ENCODE measurements at places on chromosomes 2 and 18.

- no peak for DNase-seq
Observed at GRCh38 chr2:142218471-142218870, 87.7 kb upstream of the LRP1B start.

DNA sequence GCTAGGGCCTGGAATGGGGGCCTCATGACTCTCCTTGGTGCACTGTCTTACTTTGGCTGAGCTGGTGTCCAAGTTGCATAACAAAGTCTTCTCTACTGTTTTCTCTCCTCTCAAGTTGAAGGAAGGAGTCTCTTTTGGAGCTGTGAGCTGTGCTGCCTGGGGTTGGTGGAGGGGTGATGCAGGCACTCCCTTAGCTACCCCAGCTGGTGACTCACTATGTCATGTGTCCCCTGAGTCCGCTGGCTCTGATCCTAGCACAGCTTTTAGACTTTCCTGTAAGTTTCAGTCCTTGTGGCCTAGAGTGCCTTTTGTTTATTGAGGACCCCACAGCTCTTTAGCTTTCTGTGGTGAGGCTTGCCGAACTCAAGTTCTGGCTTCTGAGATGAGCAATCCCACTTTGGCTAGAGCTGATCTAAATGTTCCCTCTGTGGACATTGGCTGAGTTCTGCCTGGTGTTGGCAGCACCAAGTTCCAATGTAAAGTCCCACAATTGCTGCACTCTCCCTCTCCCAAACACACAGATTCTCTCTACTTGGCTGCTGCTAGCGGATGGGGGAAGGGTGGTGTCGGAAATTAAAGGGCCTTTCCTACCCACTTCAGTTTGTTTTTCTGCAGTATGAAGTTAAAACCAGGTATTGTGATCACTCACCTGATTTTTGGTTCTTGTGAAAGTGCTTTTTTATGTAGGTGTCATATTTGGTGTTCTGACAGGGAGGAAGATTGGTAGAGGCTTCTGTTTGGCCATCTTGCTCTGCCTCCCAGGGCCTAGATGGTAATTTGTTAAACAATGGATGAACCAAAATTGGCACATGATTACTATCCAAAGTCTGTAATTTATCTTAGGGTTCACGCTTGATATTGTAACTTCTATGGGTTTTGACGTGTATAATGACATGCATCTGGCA, 83.2 kb downstream of the COMMD1 start:
- DNase-seq = no peak

GRCh38 chr2:200267350-200267749, 39.1 kb upstream of the SPATS2L start:
- DNase-seq = no peak

DNA sequence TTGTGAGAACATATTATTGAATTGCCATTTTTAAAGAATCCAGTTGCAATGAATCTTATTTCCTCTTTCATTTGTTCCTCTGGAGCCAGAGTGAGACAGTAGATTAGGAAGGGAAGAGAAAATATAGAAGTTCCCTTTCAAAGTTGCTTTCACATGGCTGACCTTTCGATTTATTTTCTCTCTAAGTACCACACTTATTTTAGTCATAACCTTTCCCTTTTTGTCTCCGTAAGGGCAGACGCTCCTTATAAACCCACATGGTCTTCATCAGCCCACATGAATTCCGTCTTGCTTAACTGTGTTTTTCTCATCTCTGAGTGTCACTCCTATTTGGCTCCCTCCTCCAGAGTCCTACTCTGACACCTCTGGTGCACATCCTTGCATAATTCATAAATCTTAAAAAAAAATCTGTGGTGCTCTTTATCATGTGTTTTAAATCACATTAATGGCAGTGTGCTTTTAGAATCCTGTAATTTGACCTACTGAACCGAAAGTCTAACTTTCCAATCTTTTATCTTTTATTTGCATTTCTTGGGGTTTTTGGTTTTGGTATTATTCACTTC, 38.5 kb upstream of the ZNF396 start:
- DNase-seq = no peak

DNA sequence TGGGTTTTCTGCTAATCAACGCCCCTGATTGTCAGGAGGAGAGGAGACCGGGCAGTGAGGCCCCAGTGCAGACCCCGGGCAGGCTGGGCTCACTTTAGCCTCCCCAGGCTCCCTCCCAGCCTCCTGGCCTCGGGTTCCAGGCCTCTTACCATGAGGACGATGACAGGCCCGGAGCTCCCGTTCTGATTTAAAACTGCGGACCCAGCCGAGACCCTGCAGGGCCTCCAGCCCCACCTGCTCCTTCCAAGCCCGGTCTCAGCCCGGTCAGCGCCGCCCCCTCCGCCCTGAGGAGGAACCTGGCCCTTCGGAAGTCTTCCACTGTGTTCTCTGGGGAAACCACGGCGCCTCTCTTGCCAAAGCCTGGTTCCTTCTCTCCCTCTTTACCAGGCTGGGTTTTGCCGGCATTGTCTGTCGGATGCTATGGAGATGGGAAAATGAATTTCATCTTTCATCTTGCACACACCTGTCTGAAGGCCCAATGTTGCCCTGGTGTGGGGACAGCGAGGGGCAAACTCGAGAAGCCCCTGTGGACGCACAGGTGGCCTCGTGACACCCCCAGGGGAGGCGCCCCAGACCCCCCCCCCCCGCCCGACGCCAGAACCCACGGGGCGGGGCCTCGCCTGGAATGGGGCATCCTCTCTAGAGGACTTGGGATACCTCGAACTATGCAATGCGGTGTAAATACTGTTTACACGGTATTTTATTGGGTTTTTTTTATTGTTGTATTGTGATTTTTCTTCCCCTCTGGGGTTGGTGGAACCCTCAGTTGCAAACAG, 37.7 kb upstream of the CTDP1 start:
- DNase-seq = no peak

- DNase-seq = no peak
Observed at GRCh38 chr2:101145406-101145805, 5.8 kb downstream of the TBC1D8 start.

DNA sequence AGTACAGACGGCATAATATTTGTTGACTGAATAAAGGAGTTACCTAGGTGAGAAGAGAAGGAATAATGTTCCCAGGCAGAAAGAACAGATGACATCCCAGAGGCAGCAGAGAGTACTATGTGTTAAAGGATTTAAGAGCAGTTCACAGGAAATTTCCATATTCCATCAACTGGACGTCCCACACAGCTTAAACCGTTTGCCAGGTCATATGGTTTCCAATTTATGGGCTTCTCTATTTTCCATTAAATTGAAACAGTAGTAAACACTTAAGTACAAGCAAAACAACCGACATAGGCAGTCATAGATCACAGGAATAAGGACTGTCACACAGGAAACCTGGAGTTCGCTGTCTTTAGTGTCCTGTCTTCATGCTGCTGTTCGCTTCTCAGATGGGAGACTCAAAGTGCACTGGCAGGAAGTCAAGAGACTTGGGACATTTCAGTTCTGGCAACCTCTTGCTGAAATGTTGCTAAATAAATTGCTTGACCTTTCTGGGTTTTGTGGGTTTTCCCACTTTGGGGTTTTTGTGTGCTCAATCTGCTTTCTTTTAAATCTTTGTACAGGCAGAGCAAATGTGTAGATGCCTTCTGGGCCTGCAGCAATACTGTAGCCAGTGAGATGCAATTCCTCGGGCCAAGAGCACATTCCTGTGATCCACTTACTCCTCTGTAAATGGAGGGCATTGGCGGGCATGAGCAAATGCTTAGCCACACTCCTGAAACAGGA, 5.8 kb upstream of the PIEZO2 start:
- DNase-seq = no peak

DNA sequence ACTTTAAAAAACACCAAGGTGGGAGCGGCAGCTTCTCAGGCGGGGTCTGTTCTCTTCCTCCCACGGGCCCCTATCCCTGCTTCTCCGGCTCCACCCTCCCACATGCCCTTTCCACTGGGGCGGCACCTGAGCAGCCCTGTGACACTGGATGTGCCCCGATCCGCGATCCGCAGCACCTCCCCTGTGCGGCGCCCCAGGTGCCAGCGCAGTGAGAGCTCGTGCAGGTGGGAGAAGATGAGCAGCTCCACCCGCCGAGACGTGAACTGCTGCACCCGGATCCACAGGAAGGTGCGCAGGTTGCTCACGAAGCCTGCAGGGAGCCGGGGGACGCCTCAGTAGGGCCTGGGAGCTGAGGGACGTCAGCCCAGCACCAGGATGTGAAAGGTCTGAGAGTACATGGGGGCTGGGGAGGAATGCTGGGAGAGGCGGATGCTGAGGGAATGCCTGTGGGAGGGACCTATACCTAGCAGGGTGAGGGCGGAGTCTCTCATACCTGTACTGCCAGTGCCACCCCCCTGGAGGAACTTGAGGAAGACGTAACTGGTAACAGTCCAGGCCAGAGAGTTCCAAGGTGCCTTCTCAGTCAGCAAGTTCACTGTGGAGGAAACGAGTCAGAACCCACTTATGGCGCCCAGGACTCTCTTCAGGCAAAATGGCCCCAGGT, 2.8 kb downstream of the ABCB6 start:
- no peak for DNase-seq

DNA sequence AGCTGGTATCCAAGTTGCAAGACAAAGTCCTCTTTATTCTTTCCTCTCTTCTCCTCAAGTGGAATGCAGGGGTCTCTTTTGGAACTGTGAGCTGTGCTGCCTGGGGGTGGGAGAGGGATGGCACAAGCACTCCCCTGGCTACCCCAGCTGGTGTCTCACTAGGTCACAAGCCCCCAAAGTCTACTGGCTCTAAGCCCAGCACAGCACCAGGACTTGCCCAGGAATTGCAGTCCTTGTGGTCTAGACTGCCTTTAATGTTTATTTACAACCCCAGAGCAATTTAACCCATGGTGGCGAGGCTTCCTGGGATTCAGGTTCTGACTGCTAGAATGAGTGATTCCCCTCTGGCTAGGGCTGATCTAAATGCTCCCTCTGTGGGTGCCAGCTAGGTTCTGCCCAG, 199.0 kb upstream of the STK17B start:
- no peak for DNase-seq

DNA sequence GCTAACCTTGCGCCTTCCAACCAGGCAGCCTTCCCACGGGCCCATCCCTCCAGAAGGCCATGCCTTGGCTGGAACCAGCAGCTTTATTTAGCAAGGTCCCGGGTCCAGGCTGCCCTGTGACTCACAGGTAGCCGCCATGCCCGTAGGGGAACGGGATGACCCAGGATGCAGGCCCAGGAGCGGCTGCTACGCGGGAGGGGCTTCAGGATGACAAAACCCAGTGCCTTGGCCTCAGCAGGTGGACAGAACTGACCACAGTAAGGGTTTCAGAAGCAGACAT, 63.3 kb downstream of the RTP5 start:
- no peak for DNase-seq

GRCh38 chr2:8710951-8711350, 29.1 kb downstream of the ID2 start:
- no peak for DNase-seq

GRCh38 chr2:233444501-233444900, 90.2 kb downstream of the DGKD start:
- DNase-seq = no peak

DNA sequence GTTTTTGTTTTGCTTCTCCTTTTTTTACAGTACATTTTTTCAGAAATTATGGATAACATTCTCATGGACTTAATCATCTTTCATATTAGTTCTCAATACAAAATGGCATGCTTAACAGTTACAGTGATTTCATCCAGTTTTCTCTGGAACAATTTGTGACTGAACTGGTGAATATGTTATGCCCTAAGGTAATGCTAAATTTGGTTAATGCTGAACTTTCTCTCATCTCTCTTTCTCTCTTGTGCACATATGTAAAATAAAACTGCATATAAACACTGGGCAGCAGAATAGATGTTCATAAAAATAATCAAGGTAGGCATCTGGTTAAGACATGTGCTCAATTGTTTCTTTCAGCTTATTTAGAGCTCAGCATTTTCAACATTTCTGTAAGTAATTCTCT, 196.3 kb upstream of the TMEFF2 start:
- DNase-seq = no peak

GRCh38 chr2:12616456-12617156, 100.1 kb upstream of the TRIB2 start:
- no peak for DNase-seq

GRCh38 chr2:120606280-120606679, 129.4 kb upstream of the GLI2 start:
- DNase-seq = no peak

GRCh38 chr18:13934058-13934457, 18.7 kb upstream of the MC2R start:
- DNase-seq = no peak

DNA sequence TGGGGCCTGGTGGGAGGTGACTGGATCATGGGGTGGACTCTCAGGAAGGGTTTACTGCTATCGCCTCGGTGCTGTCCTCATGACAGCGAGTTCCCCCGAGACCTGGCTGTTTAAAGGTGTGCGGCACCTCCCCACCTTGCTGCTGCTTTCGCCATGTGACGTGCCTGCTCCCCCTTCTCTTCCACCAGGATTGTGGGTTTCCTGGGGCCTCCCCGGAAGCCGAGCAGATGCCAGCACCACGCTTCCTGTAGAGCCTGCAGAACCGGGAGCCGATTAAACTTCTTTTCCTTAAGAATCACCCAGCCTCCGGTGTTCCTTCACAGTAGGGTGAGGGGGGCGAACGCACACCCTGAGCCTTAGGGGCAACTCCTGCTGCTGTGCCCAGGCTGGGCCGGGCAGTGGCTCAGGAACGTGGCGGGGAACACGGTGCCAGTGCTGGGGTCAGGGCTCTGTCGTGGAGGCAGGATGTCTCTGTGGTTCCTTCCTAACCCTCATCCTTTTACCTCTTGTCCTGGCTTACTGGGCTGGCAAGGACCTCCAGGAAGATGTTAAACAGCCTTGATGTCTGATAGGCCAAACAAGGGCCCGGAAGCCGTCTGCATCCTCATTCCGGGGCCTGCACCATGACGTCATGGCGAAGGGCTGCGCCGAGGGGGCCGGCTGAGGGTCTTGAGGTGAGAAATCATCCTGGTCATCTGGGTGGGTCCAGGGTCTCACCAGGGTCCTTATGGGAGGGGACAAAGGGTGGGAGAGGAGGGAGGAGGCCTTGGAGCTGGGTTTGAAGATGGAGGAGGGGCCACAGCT, 12.7 kb downstream of the NEU4 start:
- DNase-seq = no peak
